Non-pigmented ciliary epithelial cell (primary cell): ENCODE measurements at places on chromosomes 13 and 19.
A peak's percentile ranks its signal among the peaks of the same experiment; 100 is the strongest.

- no peak for DNase-seq
These were observed 135.0 kb downstream of the TM9SF2 start for GRCh38 chr13:99636306-99636705.

GRCh38 chr19:4914736-4915501 is 5.6 kb downstream of the UHRF1 start:
- DNase-seq, result peak; percentile 47

- no peak for DNase-seq
These were observed 3.3 kb downstream of the CFD start for GRCh38 chr19:862581-863314.

DNA sequence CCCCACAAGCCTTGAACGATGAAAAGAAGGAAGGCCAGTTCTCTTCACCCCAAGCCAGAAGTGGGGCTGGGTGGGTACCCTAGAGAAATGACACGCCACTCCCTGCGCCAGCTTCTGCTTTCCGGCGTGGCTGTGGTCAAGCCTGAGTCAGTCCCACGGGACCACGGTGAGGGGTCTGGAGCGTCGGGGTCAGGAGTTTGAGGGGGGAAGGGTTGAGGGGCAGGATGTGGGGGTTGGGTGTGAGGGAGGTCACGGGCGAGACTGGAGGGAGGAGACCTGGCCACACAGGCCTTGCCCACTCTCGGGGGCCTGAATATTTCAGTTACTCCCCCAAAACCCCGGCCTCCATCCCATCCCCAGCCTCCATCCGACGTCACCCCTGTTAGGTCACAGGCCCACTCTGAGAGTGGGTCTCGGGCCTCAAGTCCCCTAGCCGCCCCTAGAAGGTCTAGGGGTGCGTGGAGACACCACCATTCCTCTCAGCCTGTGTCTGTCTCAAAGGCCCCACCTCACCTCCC is 500 bp upstream of the IFI30 start:
- DNase-seq, result no peak

DNA sequence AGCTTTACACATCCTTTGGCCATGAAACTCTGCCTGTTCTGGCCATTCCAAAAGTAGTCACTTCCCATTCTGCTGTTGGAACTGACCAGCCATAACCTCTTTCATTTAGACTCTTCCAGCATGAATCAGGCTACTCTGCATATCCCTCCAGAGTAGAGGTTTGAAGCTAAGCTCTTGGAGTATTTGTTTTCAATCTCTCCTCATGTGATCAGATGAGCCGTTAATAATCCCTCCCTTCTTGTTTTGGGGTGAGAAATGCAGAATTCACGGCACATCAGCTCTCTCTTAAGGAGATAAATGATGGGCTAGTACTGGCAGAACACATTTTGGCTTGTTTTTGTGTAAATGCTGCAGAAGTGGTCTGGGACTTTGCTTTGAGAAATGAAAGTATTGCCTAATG is 519.9 kb downstream of the PCDH17 start:
- no peak for DNase-seq

DNA sequence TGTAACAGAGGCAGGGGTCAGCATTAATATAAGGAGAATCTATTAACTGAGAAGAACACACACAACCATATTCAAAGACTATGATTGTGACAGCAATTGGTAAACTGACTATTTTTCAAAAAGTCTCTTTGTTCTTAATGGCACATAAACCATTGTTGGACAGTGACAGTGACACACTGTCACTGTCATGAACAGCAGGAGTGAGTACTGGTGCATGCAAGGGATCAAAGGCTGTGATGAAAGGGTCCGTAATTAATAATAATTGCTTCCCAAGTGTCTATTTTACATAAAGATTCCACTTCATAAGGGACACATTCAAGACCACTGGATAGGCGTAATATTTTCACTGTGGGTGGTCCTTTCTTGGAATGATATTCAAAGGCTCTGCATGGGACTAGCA is 50.7 kb downstream of the LHFPL6 start:
- DNase-seq, result no peak

GRCh38 chr19:18366021-18366435 is 19.9 kb upstream of the GDF15 start:
- DNase-seq, result no peak

GRCh38 chr19:35253316-35254286 is 4.8 kb downstream of the LSR start:
- DNase-seq, result no peak

DNA sequence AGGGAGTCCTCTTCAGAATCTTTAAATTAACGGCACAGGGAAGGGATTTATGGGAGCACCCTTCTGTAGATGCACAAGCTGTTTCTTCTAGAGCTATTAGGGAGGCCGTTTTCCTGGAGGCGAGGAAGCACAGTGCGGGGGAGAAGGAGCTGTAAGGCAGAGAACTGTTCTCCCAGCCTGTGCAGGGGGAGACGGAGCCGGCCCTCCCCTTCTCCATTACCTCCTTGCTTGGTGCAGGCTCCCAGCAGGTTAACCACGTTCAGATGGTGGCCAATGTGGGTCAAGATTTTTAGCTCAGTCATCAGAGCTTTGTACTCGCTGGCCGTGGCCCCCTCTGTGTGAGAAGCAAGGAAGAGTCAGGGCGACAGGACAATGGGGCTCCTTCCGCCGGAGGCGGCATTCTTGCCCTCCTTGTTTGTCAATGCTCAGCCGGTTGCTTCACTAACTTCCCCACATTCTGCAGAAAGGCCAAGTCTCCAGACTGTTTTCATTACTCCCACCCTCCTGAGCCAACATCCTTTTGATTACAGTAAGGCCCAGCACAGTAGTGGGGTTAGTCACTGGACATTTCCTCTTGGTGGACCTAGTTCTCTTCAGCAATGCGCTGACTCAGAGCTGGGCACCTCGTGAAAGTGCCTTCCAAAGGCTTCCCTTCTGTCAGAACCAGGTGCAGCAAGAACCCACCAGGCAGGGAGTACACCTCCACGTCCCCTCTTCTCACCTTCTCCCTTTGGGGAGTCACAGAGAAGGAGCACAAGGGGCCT is 165.4 kb downstream of the FLT1 start:
- peak; percentile 91 for DNase-seq

DNA sequence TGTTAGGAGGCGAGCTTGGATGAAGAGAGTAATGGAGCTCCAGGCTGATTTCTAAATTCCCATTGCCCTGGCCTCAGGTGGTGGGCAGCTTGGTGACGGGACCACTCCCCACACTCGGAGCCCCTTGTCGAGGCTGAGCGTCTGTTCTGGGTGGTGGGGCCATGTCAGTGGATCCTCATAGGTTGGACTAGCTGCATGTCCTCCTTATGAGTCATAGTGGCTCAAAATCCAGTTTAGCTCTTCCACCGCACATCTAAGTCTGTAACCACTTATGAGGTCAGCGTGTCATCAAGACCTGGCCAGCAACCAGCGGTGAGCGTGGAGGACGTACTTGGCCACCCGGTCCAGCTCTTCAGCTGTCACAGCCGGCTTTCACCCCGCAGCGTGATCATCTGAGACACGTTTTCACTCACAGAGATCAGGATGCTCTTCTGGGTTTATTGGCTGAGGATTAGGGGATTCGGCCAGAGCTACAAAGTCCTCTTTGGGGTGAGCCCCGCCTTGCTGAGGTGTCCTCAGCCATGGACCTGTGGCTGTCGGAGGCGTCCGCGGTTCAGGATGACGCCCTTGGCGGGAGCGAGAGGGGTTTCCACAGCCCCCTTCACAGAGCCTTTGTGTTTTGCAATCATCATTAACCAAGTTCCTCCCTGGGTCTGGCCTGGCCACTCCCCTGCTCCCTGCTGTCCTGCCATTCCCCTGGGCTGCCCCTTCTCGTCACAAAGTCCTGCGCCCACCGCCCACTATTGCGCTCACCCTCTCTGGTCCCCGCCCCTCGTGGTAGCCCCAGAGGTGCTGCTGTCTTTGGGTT is 41.9 kb downstream of the ADPRHL1 start:
- peak; percentile 95 for DNase-seq

GRCh38 chr13:91889641-91890040 is 491.2 kb downstream of the GPC5 start:
- no peak for DNase-seq

GRCh38 chr13:84553227-84553626 is 671.0 kb upstream of the SLITRK1 start:
- DNase-seq, result no peak

DNA sequence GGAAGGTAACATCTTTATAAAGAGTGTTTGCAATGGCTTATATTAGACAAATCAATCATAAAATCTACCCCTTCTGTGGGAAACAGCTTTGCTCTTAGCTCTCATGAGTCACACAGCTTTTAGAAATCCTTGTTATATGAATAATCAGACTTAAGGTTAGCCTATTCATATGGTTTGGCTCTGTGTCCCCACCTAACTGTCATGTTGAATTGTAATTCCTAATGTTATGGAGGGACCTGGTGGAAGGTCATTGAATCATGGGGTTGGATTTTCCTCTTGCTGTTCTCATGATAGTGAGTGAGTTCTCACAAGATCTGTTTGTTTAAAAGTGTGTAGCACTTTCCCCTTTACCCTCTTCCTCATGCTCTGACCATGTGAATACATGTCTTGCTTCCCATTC is 704.2 kb upstream of the KLHL1 start:
- peak; percentile 67 for DNase-seq

DNA sequence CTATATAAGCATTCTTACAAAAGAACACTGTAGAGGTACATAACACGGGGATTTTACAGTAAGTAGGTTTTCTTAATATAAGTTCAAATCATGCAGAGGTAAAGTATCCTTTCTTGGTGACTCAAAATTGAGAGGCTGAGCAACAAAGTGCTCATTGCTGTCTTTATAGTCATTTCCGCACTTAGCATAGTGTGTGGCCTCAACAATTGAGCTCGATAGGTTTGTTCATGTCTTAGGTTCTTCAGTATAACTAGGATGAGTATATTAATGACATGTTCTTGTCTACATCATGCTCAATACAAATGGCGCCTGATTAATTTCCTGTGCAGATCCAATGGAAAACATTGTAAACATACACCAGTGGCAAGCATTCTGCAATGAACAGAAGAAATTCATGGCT is 1.4 kb downstream of the WDFY2 start:
- DNase-seq, result no peak

DNA sequence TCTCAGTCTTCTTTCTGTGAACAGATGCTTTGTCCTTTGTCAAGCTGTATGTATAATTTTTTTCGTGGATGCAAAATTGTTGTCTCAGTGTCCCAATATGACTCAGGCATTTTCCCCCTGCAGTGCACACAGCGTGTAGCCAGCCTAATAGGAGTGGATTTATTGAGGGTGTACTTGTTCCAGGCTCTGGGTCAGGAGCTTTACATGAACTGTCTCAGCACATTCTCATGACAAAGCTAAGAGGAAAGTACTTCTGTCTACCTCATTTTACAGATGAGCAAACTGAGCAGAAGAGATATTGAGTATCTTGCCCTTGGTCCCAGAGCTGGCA is 50.8 kb downstream of the STK24 start:
- DNase-seq, result no peak

GRCh38 chr13:41765020-41765419 is 195.9 kb downstream of the VWA8 start:
- no peak for DNase-seq

- no peak for DNase-seq
These were observed 10.1 kb upstream of the ZNF85 start for GRCh38 chr19:20912973-20913372.

GRCh38 chr13:50950849-50951248 is 41.3 kb downstream of the RNASEH2B start:
- no peak for DNase-seq

GRCh38 chr13:76813000-76813691 is 73.1 kb downstream of the KCTD12 start:
- DNase-seq, result no peak

DNA sequence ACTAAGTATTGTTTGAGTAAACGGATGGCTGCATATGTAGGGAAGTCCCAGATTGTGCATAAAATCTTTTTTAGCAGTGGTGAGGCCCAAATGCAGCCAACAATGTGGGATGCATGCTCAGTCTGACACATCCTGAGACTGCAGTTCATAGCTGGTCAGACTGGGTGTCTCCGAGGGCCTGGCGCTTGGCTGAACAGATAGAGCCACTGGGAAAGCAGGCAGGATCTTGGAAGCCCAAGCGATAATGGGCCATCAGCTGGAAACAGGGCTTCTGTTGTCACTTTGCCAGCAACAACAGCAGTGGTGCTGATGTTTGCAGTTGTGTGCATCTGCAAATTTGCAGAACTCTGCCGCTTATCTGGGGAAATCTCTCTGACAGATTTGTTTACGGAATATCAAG is 36.1 kb downstream of the MTUS2 start:
- no peak for DNase-seq

DNA sequence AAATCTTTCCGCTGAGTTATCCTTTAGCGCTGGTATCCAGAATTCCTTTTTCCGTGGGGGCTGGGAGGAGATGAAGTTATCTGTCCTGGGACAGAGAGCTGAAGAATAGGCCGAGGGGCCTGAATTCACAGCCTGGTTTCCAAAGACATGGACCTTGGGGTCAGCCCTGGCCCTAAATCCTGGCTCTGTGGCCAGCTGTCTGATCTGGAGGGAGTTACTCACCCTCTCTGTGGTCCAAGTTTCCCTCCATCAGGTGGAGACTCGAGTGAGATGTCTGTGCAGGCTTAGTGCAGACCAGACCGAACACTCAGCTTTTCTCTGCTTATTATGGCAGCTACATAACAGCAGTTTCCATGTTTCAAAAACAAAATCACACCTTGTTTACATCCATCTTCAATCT is 59.6 kb downstream of the CDADC1 start:
- DNase-seq, result no peak
